Stimulated activated CD4-positive, alpha-beta T cell treated with anti-CD3 and anti-CD28 coated beads, TNF-alpha, amount 100 ng/mL, for 48 hours (primary cell): ENCODE measurements at places on chromosomes 11 and 22.
A peak's percentile ranks its signal among the peaks of the same experiment; 100 is the strongest.

DNA sequence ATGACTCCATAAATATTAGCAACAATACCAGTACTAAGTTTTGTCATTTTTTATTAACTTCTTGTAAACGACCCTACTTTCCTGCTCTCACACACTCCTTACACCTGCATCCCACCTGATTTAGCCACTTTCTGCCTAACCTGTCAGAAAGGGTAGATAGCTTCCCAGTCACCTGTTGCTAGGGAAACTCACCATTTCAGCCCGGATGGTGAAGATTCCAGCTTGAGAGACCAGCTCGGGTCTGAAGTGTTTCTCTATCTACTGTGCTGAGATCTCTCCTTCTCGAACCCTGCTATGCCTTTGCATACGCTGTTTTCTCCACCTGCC, at the start of gene PARVG:
TSS of gene PARVG (plus strand) at position 220 of the 327 bp plus-strand sequence. CDS start 2,405 bp downstream, outside the sequence.
- peak; percentile 12 for DNase-seq

- no peak for DNase-seq
Observed at GRCh38 chr22:27099946-27100722, 442.7 kb downstream of the MIAT start.

DNA sequence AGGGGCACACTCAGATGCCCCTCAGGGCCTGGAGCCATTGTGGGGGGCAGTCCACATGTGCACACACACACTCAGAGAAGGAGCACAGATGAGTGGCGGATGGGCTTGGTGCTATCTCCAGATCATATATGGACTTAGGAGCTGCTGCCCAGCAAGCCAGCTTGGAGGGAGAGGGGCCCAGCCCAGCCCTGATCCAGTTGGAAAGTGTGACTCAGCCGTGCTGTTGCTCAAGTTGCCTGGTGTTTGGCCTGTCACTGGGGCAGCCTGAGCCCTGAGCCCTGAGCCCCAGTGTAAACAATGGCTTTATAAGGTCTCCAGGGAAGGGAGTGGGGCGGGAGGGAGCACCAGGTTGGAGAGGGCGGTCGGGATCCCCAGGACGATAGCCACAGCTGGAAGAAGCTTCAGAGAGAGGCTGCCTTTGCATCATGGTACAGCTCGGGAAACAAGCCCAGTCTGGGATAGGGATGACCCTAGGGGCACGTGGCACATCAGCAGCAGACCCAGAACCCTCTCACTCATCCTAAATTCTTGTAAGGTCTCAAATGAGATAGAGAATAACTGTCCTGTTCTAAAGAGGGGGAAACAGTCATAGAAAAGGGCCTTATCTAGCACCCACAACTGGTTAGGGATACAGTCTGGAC, 4.8 kb downstream of the SELENOM start:
- DNase-seq = no peak

GRCh38 chr11:28822576-28822975, 714.4 kb downstream of the METTL15 start:
- no peak for DNase-seq

GRCh38 chr11:43644621-43645299, 35.8 kb upstream of the HSD17B12 start:
- DNase-seq = no peak

DNA sequence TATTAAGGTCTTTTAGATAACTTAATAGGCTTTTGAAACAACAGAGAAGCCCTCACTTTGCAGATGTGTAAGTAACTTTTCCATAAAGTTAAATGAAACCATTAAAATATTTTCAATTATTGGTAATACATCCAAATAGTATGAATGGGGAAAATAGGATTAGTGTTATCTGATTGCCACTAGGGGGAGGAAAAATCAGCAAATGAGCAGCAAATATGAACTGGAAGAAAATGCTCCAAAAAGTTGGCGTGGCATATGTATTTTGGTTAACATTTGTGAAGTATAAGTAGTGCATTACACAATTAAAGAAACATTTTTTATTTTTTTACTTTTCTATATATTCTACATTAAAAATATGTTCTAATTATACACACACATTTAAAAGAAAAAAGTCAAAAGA, 259.8 kb upstream of the ANO5 start:
- DNase-seq = no peak
